ENCODE measurements at places on chromosomes 11 and 22. TPM values are rescaled to one million over a fixed set of nuclear protein-coding genes. Genes with fewer than 3 reads are reported as not detected.

SLC22A8 gene
- not detected for total RNA-seq

MS4A3 gene
- total RNA-seq, result not detected

SLC7A4 gene
- 0.21 TPM for total RNA-seq

C11orf86 gene
- not detected for total RNA-seq

ARHGEF17 gene
- not detected for total RNA-seq

SLCO2B1 gene
- not detected for total RNA-seq

NXPE4 gene
- not detected for total RNA-seq

DNA sequence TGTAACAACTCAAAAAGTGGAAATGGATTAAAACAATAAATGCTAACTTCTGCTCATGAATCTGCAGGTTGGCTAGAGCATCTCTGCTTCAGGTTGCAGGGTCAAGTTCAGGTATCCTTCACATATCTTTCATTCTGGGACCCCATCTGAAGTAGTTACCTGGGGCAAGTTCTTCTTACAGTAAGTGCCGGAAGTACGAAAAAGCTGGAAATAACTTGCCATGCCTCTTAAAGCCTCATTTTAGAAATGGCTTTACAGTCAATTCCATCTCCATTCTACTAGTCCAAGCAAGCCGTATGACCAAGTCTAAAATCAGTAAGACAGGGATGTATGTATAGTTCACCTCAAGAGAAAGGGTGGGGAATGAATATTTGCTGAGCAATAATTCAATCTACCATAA is 93.7 kb downstream of the FCHSD2 start:
- H3K4me3 ChIP-seq, result no peak overlapping the region
- no peak overlapping the region for H3K27ac ChIP-seq
- H3K36me3 ChIP-seq, result peaks cover 6% of the 10 kb centered on the region
- peaks cover 24% of the 10 kb centered on the region for H3K4me1 ChIP-seq
- no peaks in the 10 kb centered on the region for H3K27me3 ChIP-seq

DNA sequence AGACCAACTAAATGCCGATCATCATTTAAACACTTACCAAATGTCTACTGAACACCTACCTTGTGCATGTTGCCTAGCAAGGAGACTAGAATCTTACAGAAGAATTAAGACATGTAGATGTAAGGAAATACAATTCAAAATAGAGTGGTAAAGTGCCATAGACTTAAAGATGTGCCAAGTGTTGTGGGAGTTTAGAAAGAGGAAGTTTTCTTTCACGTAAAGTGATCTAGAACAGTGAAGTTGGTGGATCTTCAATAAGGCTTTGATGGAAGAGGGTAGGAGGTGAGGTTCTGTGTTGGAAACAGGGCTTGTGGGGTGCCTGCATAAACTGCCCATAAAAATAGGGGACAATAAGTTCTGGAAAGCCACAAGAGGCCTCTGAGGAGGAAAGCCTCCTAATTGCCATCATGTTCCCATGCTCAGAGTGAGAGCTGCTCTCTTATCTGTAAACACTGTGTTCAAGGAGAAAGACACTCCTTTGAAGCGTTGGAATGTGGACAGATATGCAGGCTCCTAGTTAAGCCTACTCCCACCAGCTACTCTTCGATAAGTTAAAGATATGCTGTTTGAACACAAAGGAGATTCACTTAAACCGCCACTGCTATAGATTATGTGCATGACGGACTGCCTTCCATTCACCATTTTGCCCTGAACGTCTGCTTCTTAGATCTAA is 66.7 kb downstream of the HSD17B12 start:
- DNase-seq, result no peak
- no peaks in the 10 kb centered on the region for H3K27me3 ChIP-seq
- H3K4me1 ChIP-seq, result no peaks in the 10 kb centered on the region
- H3K4me3 ChIP-seq, result no peak overlapping the region
- H3K36me3 ChIP-seq, result peaks cover 22% of the 10 kb centered on the region
- no peak overlapping the region for H3K27ac ChIP-seq

DNA sequence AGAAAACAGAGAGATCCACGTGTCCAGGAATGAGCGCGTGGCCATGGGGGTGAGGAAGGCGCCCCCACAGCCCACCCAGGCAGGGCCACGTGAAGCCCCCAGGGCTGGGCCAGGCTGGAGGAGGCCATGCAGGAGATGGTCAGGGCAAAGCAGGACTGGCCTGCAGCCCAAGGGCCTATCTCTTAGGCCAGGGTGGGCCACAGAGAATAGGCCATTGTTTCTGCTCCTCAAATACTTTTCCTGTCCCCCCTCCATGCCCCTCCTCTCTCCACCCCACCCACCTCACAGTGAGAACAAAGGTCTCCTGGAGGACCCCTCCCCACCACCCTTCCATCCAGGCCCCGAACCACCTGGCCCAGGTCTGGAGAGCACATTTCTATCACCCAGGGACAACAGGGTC is 8.3 kb upstream of the CDC42EP1 start:
- H3K27me3 ChIP-seq, result peaks cover 34% of the 10 kb centered on the region
- H3K36me3 ChIP-seq, result no peaks in the 10 kb centered on the region
- no peak overlapping the region for H3K4me3 ChIP-seq
- DNase-seq, result no peak

DNA sequence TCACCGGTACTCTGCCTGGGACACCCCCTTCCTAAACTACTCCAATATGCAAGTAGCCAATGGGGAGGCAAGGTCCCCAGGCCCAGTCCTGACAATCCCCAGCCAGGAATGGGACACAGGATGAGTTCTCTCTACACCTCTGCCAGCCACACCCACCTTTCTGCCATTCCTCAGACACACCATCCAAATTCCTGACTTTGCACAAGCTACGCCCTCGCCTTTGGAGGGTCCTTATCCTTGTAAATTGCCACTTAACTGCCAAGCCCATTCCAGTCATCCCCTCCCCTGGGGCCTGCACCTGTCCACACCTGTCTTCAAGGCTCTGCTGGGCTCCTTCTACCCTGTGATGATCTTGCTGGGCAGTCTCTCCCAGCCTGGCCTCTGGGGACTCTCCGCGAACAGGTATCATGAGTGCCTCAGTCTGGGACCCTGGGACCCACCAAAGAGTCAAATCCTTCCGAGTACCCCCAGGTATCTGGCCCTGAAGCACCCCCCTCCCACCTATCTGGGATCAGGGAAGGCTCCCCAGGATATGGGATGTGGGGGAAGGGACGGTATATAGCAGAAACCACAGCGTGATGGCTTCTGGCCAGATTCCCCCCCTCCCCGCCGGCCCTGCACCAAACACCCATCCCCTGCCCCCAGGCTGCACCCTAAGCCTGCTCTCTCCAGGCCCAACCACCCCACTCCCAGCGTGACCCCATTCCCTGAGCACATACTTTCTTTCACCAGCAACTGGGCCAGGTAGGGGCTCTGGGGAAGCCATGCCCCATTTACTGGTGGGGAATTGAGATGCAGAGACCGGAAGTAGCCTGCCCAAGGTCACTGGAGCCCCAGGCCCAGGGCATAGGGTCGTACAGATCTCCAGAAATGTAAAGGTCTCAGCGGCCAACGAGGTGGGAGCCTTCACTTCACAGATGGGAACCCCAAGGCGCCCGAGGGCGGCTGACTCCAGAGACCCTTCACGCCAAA is 806 bp downstream of the ARAP1 start:
- no peaks in the 10 kb centered on the region for H3K27me3 ChIP-seq
- H3K36me3 ChIP-seq, result peaks cover 8% of the 10 kb centered on the region
- H3K27ac ChIP-seq, result peak overlapping the region; percentile 88
- peaks cover 33% of the 10 kb centered on the region for H3K4me1 ChIP-seq

- peaks cover 7% of the 10 kb centered on the region for H3K27me3 ChIP-seq
- H3K36me3 ChIP-seq, result peaks cover 2% of the 10 kb centered on the region
- peaks cover 17% of the 10 kb centered on the region for H3K4me1 ChIP-seq
- H3K4me3 ChIP-seq, result no peak overlapping the region
Observed at GRCh38 chr11:737366-737765, 9.9 kb upstream of the TALDO1 start.

DNA sequence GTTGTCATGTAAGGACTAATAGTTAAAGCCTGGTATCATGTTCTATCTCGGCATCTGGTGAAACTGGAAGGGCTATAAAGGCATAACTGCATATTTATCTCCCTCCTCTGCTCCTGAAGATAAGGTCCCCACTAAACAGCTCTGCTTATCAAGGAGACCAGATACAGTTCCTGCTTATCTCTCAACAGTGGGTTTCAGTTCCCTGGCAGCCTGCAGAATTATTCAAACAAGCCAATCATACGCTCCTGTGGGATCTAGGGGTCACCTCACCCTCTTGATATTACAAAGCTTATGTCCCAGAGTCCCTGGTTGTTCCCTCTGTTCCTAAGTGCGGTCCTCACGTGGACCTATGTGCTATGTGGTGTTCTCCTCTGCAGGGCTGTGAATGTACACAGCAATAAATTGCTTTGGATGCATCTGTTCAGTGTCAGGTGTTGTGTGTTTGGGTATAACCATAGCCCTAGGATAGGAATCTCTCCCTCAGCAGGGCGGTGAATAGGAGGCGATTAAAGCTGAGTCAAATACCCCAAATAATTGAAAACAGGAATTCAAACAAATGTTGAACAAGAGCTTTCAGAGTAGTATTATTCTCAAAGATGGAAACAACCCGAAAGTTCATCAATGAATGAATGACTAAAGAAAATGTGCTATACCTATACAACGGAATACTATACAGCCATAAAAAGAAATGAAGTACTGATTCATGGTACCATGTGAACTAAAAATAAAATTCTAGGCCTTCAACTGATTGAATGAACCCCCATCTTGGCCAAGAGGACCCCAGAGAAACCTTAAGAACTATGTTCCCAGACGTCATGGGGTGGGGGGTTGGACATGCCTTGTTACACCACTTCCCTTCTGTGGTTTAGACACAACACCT is 3.1 kb upstream of the OOSP4A start:
- no peak overlapping the region for H3K4me3 ChIP-seq
- no peak overlapping the region for H3K27ac ChIP-seq
- H3K36me3 ChIP-seq, result no peaks in the 10 kb centered on the region
- no peak for DNase-seq
- H3K4me1 ChIP-seq, result no peaks in the 10 kb centered on the region
- peaks cover 4% of the 10 kb centered on the region for H3K27me3 ChIP-seq

GRCh38 chr11:106624377-106624776 is 393.9 kb downstream of the GUCY1A2 start:
- H3K4me1 ChIP-seq, result no peaks in the 10 kb centered on the region
- no peak overlapping the region for H3K27ac ChIP-seq
- no peaks in the 10 kb centered on the region for H3K36me3 ChIP-seq
- DNase-seq, result no peak
- H3K4me3 ChIP-seq, result no peak overlapping the region
- H3K27me3 ChIP-seq, result no peaks in the 10 kb centered on the region

GRCh38 chr22:37273126-37273845 is 9.0 kb upstream of the CYTH4 start:
- H3K4me3 ChIP-seq, result no peak overlapping the region
- H3K27ac ChIP-seq, result peak overlapping the region; percentile 43
- peaks cover 10% of the 10 kb centered on the region for H3K27me3 ChIP-seq
- H3K36me3 ChIP-seq, result no peaks in the 10 kb centered on the region

GRCh38 chr11:127395034-127395433 is 394.5 kb upstream of the KIRREL3 start:
- H3K27ac ChIP-seq, result no peak overlapping the region
- H3K4me1 ChIP-seq, result no peaks in the 10 kb centered on the region
- H3K4me3 ChIP-seq, result no peak overlapping the region

DNA sequence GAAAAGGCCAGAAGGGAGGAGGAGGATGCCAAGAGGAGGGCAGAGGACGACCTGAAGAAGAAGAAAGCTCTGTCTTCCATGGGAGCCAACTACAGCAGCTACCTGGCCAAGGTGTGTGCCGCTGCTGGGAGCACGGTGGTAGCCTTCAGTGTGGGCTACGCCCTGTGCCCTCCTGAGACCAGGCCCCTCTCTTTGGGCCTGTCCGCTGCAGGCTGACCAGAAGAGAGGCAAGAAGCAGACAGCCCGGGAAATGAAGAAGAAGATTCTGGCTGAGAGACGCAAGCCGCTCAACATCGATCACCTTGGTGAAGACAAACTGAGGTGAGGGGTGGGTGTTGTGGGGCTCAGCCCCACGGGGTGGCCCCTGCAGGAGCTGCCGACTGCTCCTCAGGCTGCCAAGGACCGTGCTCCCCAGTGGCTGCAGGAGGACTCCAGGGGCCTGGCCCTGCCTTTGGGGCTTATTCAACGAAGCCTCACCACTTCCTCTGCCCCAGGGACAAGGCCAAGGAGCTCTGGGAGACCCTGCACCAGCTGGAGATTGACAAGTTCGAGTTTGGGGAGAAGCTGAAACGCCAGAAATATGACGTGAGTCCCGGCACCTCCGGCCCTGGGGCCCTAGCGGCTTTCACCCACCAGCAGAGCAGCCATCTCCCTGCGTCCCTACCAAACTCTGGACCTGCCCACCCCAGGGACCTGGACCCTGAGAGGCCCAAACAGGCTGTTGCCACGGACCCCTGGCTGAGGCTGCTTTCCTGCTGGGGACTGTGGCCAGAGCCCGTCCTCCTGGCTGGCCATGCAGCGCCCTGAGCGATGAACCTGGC is 12.6 kb upstream of the MRPL23 start:
- peaks cover 5% of the 10 kb centered on the region for H3K27me3 ChIP-seq
- H3K36me3 ChIP-seq, result no peaks in the 10 kb centered on the region
- peaks cover 9% of the 10 kb centered on the region for H3K4me1 ChIP-seq
- no peak overlapping the region for H3K27ac ChIP-seq
- no peak overlapping the region for H3K4me3 ChIP-seq
- DNase-seq, result no peak
